NCI-H1417 treated with DMSO at 0.1 percent for 48 hours (cell line): ENCODE measurements at places on chromosomes 11 and 22.

GRCh38 chr11:8813658-8814057 is 97.3 kb upstream of the AKIP1 start:
- DNase-seq = peak; percentile 2

GRCh38 chr22:33786149-33786548 is 134.1 kb downstream of the LARGE1 start:
- no peak for DNase-seq

- no peak for DNase-seq
Observed at GRCh38 chr11:91851908-91852307, 372.7 kb upstream of the FAT3 start.

DNA sequence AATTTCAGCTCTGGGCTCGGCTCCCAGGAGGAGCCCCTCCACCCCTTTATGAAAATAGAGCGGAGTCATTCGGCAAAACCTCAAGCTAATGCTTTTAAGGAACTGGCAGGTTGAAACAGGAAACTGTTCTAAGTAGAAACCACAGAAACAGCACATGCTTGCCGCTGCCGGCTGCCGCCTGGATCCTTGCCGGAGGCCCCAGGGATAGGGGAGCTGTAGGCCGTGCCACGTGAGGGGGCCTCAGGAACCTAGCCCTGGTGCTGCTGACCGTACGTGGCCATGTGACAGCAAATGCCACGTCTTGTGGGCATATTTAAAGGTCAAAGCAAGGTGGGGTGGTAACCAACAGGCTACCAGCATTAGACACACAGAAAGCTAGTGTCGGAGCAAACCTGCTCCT is 77.9 kb upstream of the TIMP3 start:
- no peak for DNase-seq

GRCh38 chr11:660681-661444 is 23.8 kb downstream of the DRD4 start:
- no peak for DNase-seq

DNA sequence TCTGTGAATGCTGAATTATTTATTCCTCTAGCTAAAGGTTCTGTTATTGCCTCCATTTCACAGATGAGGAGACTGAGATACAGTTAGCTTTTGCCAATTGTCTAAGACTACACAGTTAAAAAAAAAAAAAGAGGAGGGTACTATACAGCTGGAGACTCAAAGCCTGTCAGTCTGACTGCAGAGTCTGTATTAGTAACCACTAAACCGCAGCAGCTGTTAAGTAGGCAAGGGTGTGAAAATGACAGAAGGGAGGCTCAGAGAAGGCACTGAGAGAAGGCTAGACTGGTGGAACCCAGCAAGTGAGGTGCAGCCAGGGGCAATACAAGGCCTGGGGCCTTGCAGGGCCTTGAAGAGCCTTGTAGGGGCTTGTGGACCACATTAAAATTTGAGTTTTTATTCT is 181.2 kb downstream of the CSNK2A3 start:
- DNase-seq = no peak

DNA sequence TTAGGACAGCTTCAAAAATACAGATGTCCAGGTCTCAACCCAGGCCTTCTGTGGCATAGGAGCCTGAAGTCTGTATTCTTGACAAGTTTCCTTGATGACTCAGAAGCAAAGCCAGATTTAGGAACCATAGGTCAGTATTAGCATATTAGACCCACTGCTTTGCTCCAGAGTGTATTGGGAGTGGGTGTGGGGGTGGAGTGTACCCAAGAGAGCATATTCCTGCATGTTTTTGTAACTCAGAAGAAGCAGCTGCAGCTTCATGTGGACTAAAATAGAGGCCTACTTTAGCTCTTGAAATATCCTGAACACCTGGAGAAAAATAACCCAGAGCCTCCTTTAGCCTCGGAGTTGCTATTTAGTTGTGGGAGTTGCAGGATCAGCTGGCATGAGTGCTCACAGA is 106.7 kb downstream of the CCDC81 start:
- no peak for DNase-seq

DNA sequence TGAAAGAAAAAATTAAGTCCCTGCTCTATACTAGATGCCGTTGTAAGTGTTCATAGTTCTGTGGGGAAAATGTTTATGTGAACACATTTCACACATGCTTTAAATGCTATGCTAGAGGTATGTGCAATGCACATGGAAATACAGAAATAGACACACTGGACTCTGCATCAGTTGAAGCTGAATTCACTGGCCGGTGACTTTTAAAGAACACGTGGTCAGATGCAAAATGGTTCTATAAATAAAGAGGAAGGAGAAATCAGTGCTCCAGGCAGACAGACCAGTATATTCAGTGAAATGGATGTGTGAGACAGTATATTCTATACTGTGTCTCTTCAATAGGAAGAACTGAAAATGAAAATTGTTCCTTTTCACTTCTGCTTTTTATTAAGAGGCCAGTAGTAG is 29.9 kb downstream of the TRPC6 start:
- DNase-seq = no peak

DNA sequence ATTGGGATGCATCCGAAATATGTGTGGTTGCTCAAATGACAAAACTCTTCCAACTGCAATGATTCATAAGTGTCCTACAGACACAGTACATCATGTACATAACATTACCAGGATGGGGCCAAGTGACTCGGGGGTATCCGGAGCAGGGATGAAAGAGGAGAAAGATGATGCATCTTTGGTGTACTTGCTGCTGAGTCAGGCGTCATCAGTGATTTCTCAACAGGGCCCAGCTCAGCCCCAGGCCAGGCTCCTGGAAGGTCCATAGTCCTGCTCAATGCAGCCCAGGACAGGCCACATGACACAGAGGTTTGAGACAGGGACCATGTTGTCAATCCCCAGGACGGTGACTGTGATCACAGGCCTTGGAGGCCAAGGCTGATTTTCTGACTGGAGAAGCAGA is 59.3 kb downstream of the GGTLC2 start:
- no peak for DNase-seq

GRCh38 chr11:74686792-74687191 is 44.4 kb downstream of the CHRDL2 start:
- no peak for DNase-seq

DNA sequence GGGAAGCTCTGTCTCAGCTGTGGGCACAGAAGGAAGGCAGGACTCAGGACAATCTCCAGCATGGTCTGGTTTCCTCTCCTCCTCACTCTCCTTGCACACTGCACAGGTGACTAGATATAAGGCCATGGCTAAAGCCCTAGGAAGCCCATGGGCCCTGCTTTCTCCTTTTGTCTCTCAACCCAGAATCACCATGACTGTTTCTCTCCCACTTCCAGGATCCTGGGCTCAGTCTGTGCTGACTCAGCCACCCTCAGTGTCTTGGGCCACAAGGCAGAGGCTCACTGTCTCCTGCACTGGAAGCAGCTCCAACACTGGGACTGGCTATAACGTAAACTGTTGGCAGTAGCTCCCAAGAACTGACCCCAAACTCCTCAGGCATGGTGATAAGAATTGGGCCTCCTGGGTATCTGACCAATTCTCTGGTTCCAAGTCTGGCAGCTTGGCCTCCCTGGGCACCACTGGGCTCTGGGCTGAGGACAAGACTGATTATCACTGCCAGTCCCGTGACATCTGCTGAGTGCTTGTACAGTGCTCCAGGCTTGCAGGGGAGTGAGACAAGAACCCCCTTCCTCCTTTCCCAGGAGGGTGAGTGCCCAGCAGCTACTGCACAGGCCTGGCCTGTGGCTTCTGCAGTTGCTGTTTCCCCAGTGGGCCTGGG is 104.0 kb upstream of the TOP3B start:
- DNase-seq = no peak

DNA sequence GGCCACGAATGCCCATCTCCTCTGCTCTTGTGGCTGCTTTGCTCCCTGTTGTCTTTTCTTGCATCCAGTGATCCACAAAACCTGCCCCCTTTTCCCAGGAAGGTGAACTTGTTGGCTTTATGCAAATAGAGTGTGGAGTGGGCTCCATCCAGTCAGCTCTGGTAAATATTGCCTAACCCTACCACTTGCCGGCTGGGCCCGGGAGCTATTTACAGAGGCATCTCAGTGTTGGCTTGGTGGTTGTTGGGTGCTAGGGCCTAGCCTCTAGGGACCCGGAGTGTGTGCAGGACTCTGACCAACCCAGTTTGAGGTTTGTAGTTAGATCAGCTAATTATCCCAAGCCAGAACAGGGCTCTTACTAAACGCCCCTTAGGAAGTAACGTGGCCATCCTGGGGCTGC is 40.8 kb upstream of the TLCD5 start:
- DNase-seq = no peak

GRCh38 chr11:102464859-102465500 is 12.4 kb upstream of the TMEM123 start:
- DNase-seq = no peak

DNA sequence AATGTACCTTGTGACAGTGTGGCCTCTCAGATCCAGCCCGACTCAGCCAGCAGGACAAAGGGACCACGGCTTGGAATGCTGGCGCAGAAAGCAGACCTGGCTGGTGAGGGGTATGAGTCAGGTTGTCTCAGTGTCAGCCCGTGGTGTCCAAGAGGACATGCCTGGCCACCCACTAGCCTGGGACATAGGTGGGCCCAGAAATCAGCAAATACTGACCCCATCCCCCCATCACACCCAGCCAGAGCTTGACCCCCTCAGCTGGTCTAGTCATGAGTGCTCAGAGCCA is 4.5 kb downstream of the BANF1 start:
- DNase-seq = no peak
